ENCODE measurements at places on chromosomes 4 and X.

GRCh38 chr4:189767941-189768340 lies 172.7 kb upstream of the FRG1 start:
- no peak for DNase-seq

DNA sequence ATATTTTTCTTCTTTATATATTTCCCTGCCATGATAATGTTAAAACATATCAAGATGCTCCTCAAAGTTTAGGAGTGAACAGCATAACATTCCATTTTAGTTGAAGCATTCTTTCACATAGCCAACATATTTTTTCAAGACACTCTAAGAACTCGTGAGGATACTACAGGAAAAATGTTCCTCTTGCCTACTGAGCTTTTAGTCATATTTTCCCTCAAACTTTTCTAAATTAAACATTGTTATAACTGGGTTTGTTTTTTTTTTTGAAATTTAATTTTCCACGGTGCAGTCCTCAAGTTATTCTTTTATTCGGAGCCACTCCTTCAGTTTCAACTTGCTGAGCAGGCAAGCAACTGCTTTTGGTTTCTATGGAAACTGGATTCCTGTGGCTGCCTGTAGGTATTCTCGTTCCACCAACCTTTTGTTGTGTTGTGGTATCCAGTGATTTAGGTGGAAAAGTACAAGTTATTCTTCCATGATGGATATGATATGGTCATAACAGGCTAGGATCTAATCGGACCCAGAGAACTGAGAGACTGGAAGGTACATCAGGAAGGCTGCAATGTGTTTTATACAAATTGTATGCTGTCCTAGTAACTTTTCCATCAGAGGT lies 248.0 kb downstream of the TRIML1 start:
- DNase-seq = no peak

- no peak for DNase-seq
These were observed 324.2 kb downstream of the PCDH19 start for GRCh38 chrX:100085846-100086245.

GRCh38 chr4:113996599-113997177 lies 17.2 kb upstream of the ARSJ start:
- DNase-seq = no peak

GRCh38 chr4:1985780-1986577 lies 22.8 kb downstream of the NELFA start:
- DNase-seq = no peak

GRCh38 chr4:54390670-54391069 lies 161.6 kb downstream of the PDGFRA start:
- no peak for DNase-seq
